ENCODE measurements at places on chromosomes 3 and 15.

GRCh38 chr3:64460877-64461276 lies 226.9 kb downstream of the ADAMTS9 start:
- no peak for DNase-seq

GRCh38 chr3:131655070-131655690 lies 152.4 kb upstream of the MRPL3 start:
- DNase-seq: no peak

- DNase-seq: no peak
Observed at GRCh38 chr3:38585791-38586420, 63.6 kb downstream of the SCN5A start.

- DNase-seq: no peak
Observed at GRCh38 chr3:183446838-183447205, 18.4 kb upstream of the MCF2L2 start.

- DNase-seq: no peak
Observed at GRCh38 chr15:52164631-52165265, 26.4 kb downstream of the GNB5 start.

GRCh38 chr15:91278951-91279350 lies 178.9 kb downstream of the SV2B start:
- DNase-seq: no peak

- no peak for DNase-seq
Observed at GRCh38 chr3:97689962-97690361, 74.6 kb upstream of the ARL6 start.

DNA sequence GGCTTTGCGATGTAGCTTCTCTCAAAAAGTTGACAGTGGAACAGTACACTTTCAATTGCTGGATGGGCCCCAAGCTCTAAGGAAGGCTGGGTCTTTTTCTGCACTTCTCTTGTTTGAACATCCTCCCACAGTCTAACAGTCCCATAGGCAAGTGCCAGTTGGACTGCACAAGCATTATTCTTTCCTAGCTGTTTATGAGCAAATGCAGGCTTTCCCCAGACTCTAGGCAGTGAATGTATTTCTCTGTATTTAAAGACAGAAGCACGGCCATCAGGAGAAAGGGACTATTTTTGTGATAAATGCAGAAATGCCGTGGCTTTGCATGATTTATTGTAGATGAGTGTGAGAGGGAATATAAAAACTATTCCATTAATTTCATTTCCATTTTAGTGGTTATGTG lies 539.3 kb upstream of the LMCD1 start:
- no peak for DNase-seq

DNA sequence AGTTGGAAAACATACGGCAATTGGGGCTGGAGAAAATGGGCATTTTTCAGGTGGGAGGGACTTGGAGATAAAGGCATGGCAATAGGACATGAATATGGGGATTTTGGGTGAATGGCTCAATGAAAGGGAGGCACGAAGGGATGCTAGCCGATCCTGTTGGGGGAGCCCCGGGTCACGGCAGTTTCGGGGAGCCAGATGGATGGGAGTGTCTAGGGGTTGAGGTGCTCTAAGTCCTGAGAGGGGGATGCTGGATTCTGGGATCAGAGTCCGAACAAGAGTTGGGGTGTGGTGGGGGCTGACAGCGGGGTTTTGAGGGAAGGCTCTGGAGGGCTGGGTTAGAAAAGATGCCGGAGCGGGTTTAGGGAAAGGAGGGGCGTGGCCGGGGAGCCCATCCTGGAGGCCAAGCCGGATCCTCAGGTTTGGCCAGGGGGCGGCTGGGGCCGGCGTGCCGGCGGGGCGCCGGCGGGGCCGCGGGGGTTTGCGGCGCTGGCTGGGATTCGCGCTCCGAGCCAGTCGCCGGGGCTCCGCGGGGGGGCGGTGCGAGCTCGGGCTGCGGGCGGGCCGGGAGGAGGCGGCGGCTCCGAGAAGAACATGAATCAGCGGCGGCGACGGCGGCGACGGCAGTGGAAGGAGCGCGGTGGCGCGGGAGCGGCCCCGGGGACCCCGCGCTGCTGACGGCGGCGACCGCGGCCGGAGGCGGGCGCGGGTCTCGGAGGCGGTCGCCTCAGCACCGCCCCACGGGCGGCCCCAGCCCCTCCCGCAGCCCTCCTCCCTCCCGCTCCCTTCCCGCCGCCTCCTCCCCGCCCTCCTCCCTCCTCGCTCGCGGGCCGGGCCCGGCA lies at the start of gene TYRO3:
TSS of gene TYRO3 (plus strand) at position 813 of the 839 bp plus-strand sequence. CDS start 46 bp downstream, outside the sequence.
- peak; percentile 73 for DNase-seq

GRCh38 chr15:54618120-54618519 lies 578.6 kb downstream of the RSL24D1 start:
- no peak for DNase-seq

- DNase-seq: no peak
Observed at GRCh38 chr15:81038975-81039607, 38.4 kb downstream of the TLNRD1 start.

GRCh38 chr15:90189781-90190467 lies 11.2 kb upstream of the SEMA4B start:
- no peak for DNase-seq

DNA sequence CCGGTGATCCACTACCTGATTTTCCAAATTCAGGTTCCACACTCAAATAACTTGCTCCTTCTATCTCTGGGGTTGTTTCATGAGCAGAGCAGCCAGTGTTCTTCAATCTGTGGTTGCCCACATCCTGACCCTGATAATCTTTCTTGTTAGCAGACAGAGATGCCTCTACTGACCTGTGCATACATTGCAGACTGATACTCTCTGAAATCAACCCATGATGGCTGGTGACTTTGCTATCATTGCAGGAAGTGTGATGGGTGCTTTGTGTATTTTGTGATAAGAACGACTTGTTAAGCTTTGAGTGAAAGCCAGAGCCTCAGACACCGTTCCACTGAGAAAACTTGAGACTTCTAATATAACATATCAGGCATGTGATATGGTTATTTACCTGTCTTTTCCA lies 39.9 kb downstream of the GATM start:
- DNase-seq: no peak

DNA sequence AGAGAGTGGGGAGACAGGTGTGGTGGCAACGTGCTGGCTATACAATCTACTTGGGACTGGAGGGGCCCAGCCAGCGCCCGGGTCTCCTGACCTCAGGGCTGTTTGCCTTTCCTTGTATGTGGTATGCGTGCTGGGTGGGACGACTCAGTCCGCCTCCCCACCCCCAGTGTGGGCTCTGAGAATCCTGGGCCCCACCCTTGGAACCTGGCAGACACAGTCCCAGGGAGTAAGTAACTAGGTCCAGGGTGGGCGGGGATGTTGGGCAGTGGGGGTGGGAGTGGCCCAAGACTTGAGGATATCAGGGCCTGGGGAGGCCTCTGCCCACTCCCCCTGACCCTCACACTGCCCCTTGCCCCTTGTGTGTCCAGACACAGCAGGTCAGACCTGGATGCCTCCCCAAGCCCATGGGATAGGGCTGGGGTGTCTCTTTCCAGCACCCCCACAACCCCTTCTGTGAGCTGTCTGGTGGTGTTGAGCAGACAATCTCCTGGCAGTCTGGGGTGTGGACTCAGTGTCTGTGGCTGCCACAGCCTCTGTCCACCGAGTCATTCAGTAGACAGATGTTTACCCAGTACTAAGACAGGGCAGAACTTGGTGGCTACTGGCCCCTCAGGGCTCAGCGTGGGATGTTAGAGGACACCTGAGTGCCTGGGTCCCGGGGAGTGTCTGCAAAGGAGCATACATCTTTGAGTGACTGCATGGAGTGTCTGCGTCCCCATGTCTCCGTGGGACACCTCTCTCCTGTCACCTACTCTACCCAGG lies 1.3 kb downstream of the CHST13 start:
- no peak for DNase-seq

DNA sequence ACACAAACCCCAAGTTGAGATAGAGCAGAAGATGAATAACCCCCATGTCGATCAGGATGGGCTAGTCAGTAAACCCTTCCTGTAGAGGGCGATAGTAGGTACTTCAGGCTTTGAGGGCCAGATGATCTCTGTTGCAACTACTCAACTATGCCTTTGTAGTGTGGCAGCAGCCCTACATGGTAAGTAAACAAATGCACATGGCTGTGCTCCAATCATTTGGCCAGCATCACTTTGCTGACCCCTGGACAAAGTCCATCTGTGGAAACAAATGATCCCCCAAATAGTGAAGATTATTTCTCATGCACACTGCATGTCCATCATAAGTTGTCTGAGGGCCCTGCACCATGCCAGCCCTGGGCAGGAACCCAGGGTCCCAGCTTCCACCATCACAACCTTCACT lies 402.2 kb upstream of the PROK2 start:
- no peak for DNase-seq

- no peak for DNase-seq
Observed at GRCh38 chr3:13963137-13963886, 83.4 kb upstream of the WNT7A start.

DNA sequence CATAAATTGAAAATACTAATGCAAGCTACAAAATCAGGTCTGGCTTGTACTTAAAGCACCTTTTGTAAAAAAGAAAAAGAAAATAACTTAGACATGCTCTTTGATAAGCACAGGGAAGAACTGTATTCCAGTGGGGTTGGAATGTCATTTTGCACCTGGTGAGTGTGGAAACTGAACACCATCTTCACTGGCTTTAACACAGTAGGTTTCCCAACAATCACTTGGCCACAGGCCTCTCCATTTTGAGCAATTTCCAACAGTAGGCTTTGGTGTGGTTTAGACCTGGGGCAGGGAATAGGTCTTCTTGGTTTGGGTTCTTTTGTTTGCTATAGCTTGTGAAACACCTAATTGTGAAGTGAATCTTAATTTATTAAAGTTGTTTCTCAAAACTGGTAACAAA lies 18.9 kb downstream of the PDZRN3 start:
- no peak for DNase-seq

GRCh38 chr3:194588741-194589140 lies 44.5 kb downstream of the TMEM44 start:
- no peak for DNase-seq

DNA sequence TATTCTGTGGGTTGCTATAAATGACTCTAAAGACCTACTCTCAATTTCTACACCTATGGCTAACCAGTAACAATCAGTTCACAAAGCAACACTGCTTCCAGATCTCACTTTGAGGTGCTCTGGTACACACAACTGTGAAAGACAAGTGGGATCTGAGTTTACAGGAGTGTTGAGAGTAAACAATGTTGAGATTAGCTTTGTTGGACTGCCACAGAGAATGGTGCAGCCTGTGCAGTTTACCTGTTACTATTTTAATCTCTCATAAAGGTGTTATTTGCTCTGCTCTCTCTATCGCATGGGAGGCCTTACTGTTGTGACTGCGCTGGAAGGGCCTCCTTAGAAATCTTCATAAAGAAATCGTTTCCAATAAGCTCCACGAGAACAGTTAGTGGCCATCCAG lies 112.0 kb downstream of the SOX2 start:
- DNase-seq: no peak

DNA sequence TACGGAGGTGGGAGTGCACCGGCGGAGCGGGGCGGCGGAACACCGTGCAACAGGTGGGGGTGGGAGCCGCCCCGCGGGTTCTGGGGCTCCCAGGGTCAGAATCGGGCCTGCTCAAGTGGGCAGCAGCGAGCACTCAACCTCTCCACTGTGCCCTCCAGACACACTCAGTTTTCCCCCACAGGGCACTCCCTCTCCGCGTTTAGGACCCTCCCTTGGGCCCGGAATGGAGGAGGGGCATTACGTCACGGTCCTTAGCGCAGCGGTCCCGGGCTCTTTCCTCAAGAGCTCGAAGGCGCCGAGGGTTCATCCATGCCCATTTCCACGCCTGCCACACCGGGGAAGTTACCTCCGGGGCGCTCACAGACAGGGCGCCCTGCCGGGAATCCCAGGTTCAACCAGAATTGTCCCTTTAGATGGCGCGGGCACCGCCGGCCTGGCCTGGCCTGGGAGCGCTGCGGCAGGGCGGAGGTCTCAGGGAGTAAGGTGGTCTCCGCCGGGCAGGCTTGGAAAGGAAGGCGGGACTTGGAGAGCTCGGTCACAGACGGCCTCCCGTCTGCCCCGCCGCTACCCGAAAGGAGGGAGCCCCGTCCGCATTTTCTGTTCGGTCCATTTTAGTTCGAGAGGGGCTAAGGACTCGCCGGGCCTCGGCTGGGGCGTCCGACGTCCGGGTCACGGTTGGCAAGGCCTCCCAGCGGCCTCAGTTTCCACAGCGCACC lies 5.1 kb downstream of the RNU6-1 start:
- no peak for DNase-seq

- DNase-seq: no peak
Observed at GRCh38 chr3:119550192-119550910, 9.1 kb downstream of the CD80 start.

GRCh38 chr15:29795610-29796009 lies 26.7 kb downstream of the TJP1 start:
- DNase-seq: no peak

DNA sequence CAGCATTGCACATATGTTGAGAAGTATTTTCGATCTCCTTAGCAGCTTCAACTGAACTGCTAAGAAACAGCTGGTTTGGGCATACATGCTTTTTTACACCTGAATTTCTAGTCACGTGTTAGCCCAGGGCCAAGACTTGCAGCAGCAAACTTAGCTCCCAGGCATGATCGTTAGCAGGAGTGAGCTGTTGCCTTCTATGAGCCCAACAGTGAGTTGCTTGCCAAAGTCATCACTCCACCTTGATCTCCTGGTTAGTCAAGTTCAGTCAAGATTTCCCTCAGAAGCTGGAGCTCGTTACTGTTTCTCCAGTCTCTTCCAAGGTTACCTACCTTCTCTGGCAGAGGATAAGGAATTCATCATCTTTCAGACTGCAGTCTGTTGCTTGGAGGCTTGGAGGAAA lies 100.4 kb upstream of the SEMA6D start:
- no peak for DNase-seq

- DNase-seq: no peak
Observed at GRCh38 chr3:13294442-13295351, 125.4 kb downstream of the NUP210 start.

GRCh38 chr3:143277531-143277930 lies 158.0 kb downstream of the CHST2 start:
- DNase-seq: no peak

DNA sequence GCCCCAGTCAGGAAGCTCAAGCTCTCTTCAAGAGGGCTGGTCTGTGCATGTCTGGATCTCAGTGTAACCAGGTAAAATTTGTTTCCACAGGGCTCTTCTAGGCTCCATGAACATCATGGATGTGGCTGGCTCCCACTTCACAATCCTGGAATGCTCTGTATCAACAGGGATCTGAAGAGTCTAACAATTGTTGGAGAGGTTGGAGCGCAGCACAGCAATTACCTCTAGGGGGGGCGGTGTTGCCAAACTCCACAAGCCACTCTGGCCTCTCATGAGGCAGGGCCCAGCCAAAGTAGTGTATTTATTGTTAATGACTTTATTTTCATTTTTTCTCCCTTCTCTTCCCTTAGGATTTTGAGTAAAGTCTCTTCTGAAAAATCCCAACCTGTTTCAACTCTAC lies 6.1 kb upstream of the EIF2B5 start:
- DNase-seq: no peak

DNA sequence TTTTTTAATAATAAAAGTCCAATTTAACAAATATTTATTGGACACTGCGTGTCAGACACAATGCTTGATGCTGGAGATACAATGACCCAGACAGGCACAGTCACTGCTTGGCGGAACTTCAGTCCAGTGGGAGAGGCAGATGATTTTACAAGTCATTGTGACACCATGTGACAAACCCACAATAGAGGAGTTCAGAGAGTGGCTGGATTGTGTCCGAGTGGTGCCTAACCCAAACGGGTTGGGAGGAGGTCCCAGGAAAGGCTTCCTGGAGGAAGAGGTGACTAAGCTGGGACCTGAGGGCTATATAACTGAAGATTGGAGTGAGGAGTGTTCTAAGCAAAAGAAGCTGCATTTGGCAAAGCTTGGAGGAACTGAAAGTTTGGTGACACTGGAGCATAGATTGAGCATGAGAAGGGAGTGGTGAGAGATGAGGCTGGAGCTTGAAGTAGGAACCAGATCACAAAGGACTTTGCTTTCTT lies 41.4 kb downstream of the CRTC3 start:
- DNase-seq: no peak

- DNase-seq: no peak
Observed at GRCh38 chr15:51103330-51103729, 8.6 kb upstream of the TNFAIP8L3 start.
